GM12878 (cell line): ENCODE measurements at places on chromosomes 11 and 22. TPM values are rescaled to one million over a fixed set of nuclear protein-coding genes. Genes with fewer than 3 reads are reported as not detected.

Gene TRIM66
- 2.8 and 3.8 TPM in 2 replicates for polyA plus RNA-seq

Gene GUCY1A2
- polyA plus RNA-seq, result 0.01 TPM in 1 of 2 replicates, not detected in the other

Gene ZDHHC13
- polyA plus RNA-seq, result 22.3 and 23.3 TPM in 2 replicates

Gene TREH
- polyA plus RNA-seq, result not detected in 2 replicates

Gene SUN2
- polyA plus RNA-seq, result 30.3 and 40.8 TPM in 2 replicates

Gene OLFML1
- polyA plus RNA-seq, result 0.35 TPM in 2 replicates

Gene RPS25
- polyA plus RNA-seq, result 2,644 and 2,959 TPM in 2 replicates

Gene PNPLA3
- not detected in 2 replicates for polyA plus RNA-seq

Gene PYGM
- polyA plus RNA-seq, result 0.04 and 0.07 TPM in 2 replicates

Gene OR1S1
- polyA plus RNA-seq, result not detected in 2 replicates

Gene BANF1
- polyA plus RNA-seq, result 421 and 423 TPM in 2 replicates

Gene AMOTL1
- polyA plus RNA-seq, result not detected in 2 replicates

Gene IGSF9B
- 0.03 TPM in 1 of 2 replicates, not detected in the other for polyA plus RNA-seq

DNA sequence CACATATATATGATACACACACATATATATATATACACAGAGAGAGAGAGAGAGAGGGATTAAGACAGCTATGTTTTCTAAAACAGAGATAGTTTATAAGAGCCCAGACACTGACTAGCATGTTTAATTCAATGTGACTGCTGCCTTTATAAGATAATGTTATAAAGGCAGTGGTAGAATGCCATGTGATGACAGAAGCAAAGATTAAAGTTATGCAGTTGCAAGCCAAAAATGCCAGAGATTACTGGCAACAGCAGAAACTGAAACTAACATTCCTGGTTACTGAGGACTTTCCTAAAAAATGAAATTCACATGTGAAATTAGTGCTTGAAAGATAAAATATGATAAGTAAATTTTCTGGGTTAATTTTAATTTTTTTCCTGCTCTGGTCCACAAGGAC, 1888.9 kb downstream of the LRRC4C start:
- H3K36me3 ChIP-seq, result no peaks in the 10 kb centered on the region
- no peak overlapping the region for H3K4me3 ChIP-seq
- no peak for DNase-seq
- H3K27ac ChIP-seq, result no peak overlapping the region

DNA sequence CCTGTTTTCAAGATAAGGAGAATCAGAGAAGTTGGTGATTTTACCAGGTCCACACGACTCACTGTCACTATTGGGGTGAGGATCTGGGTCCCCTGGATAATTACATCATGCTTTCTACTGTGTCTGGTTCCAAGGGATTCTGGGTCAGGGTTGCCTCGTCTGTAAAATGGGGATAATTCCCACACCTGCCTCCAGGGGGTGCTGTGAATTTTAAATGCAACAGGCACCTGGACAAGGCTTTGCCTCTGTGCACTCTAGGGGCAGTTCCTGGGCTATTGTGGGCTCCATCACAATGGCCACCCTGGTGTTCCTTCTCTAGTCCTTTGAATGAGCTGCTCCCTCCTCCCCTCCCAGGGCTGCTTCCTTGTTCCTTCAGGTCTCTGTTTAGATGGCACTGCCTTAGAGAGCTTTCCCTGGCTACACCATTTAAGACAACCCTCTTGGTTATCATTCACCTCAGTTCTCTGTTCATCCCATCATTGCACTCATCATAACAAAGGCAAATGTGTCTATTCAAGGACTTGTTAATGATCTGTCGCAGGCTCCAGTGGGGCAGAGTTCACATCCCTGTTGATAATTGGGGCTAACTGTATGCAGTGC, 178.6 kb downstream of the MIAT start:
- no peak overlapping the region for H3K4me3 ChIP-seq
- DNase-seq, result no peak
- H3K36me3 ChIP-seq, result no peaks in the 10 kb centered on the region
- no peaks in the 10 kb centered on the region for H3K4me1 ChIP-seq

- no peaks in the 10 kb centered on the region for H3K27me3 ChIP-seq
- H3K4me1 ChIP-seq, result peaks cover 44% of the 10 kb centered on the region
- peak overlapping the region; percentile 95 for H3K27ac ChIP-seq
- no peak for DNase-seq
Observed at GRCh38 chr11:73048446-73048845, 93.7 kb downstream of the FCHSD2 start.

DNA sequence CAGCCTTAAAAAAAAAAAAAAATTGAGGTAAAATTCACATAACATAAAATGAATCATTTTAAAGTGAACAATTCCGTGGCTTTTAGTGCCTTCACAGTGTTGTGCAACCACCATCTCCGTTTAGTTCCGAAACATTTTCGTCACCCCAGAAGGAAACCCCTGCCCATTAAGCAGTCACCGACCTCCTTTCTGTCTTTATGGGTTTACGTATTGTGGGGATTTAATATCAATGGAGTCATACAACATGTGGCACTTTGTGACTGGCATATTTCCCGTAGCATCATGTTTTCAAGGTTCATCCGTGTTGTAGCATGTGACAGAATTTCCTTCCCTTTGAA, 65.5 kb downstream of the BCR start:
- no peak overlapping the region for H3K4me3 ChIP-seq
- no peaks in the 10 kb centered on the region for H3K27me3 ChIP-seq
- no peak overlapping the region for H3K27ac ChIP-seq
- no peak for DNase-seq
- peaks cover 5% of the 10 kb centered on the region for H3K36me3 ChIP-seq
- peaks cover 33% of the 10 kb centered on the region for H3K4me1 ChIP-seq

- no peak for DNase-seq
- H3K27me3 ChIP-seq, result no peaks in the 10 kb centered on the region
- no peak overlapping the region for H3K27ac ChIP-seq
Observed at GRCh38 chr22:42001121-42001520, 2.5 kb downstream of the WBP2NL start.

DNA sequence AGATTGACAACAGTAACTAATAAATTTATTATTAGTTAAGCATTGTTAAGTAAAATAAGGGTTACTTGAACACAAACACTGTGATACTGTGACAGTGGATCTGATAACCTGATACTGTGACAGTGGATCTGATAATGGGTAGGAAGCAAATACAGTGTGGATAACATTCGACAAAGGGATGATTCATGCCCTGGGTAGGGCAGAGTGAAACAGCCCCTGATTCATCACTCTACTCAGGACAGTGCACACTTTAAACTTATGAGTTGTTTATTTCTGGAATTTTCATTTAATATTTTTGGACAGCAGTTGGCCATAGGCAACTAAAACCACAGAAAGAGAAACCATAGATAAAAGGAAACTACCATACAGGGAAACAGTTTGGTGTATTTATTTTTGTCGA, 60.8 kb upstream of the CTSC start:
- no peaks in the 10 kb centered on the region for H3K36me3 ChIP-seq
- H3K4me1 ChIP-seq, result peaks cover 3% of the 10 kb centered on the region; the same call in 1 of the 2 replicates
- no peak for DNase-seq
- H3K4me3 ChIP-seq, result no peak overlapping the region
- no peaks in the 10 kb centered on the region for H3K27me3 ChIP-seq

DNA sequence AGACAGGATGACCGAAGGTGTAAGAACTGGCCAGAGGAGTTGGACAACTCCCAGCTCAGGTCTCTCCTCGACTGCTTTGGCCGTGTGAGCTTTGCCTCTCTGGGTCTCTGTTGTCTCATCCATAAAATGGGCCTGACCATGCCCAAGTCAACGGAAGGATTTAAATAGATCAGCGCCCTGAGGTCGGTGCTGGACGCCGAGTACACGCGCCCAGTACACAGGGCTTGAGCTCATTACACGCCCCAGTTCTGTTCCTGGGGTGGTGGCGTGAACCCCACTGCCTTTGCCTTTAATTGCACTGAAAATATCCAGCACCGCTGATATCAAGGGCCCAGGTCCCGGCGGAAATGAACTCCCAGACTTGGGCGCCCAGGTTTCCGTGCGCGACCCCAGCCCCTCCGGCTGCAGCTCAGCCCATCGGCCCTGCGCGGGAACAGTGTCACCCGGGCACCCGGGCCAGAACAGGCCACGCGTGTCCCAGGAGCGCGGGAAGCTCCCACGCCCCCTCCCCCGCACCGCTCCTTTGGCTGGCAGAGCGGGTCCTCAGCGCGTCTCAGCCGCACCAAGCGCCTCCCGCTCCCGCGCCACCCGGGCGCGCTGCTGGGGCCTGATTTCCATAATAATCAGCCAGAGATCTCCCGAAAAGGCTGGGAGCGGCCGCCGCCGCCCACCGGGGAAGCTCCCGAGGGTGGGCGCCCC, 42.2 kb downstream of the CYTH4 start:
- DNase-seq, result no peak
- H3K27ac ChIP-seq, result no peak overlapping the region
- peaks cover 10% of the 10 kb centered on the region for H3K27me3 ChIP-seq
- no peaks in the 10 kb centered on the region for H3K4me1 ChIP-seq

DNA sequence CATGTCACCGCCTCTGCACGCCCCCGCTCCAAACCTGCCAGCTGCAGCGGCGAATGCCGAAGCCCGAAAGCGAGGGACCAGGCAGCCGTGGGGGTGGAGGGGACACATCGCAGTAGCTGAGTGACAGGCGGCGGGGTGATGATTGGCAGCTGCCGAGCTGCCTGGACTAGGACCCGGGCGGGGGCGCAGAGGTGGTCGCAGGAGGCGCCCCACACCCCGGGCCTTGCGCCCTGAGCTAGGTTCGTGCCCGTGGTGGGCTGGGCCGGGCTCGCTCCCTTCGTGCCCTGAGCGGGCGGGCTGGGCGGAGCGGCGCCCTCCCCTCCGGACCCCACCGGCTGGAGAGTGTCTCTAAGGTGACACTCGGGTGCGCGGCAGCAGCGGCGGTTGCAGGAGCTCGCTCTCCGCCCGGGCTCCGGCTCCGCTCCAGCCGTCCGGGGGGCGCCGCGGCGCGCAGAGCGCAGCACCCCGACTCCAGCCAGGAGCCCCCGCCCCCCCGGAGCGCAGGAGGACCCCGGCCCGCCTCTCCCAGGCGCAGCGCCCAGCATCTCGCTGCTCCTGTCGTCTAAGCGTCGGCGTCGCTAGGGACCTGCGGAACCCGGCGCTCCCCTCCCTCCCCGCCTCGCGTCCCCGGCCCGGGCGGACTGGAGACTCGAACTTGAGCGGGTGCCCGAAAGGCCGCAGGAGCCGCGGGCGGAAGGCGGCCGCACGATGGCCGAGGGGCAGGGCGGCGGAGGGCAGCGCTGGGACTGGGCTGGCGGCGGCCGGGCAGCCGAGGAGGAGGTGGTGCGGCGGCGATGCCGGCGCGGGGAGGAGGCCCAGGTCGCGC, 14.5 kb upstream of the DGKZ start:
- no peak for DNase-seq
- peak overlapping the region; percentile 32; the same call in 1 of the 2 replicates for H3K4me3 ChIP-seq
- H3K27ac ChIP-seq, result no peak overlapping the region
